ENCODE measurements at places on chromosomes 2 and 18.
A peak's percentile ranks its signal among the peaks of the same experiment; 100 is the strongest.

DNA sequence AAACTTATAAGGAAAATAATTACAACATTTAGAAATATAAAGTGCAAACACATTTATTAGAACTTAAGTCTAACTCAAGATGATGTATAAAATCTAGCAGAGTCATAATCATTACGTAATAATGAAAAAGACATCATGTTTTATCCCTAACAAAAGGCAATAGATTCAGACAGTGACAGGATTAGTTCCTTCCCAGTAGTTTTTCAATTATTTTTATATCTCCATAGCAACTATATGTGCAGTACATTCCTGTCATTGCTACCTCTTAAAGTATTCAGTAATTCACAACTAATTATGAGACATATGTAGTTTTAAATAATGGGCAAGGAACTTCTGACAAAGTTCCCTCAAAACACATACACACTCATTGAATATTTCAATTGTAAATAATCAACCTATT lies 687.9 kb downstream of the CCDC85A start:
- no peaks in the 10 kb centered on the region for H3K27me3 ChIP-seq
- no peak for DNase-seq
- no peak overlapping the region for H3K4me3 ChIP-seq
- H3K36me3 ChIP-seq, result no peaks in the 10 kb centered on the region
- no peaks in the 10 kb centered on the region for H3K4me1 ChIP-seq

- no peak for DNase-seq
- no peaks in the 10 kb centered on the region for H3K27me3 ChIP-seq
- H3K27ac ChIP-seq, result no peak overlapping the region
- no peak overlapping the region for H3K4me3 ChIP-seq
- peaks cover 20% of the 10 kb centered on the region for H3K4me1 ChIP-seq
Observed at GRCh38 chr2:239283288-239283945, 117.4 kb downstream of the HDAC4 start.

DNA sequence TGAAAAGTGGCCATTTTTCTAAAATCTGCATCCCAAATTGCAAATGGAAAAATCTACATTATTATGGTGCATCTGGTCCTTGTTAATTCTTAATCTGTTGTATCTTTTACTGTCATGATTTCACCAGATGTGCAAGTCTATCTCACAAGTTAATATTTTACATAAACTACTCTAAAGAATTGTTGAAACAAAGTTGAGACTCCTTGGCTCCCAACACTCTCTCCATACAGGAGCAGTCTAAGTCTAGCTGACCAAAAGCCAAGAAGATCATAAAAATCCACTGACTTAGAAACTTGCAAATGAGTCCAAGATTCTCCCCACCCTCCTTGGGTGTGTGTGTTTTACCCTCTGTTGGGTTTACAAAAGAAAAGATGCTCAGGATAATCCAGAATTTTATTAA lies 85.1 kb downstream of the NCKAP5 start:
- no peaks in the 10 kb centered on the region for H3K27me3 ChIP-seq
- no peak overlapping the region for H3K27ac ChIP-seq
- DNase-seq, result no peak
- no peak overlapping the region for H3K4me3 ChIP-seq

- no peaks in the 10 kb centered on the region for H3K36me3 ChIP-seq
- no peaks in the 10 kb centered on the region for H3K27me3 ChIP-seq
- no peak overlapping the region for H3K27ac ChIP-seq
- H3K4me3 ChIP-seq, result no peak overlapping the region
- no peak for DNase-seq
Observed at GRCh38 chr2:231347081-231347480, 48.4 kb upstream of the B3GNT7 start.

DNA sequence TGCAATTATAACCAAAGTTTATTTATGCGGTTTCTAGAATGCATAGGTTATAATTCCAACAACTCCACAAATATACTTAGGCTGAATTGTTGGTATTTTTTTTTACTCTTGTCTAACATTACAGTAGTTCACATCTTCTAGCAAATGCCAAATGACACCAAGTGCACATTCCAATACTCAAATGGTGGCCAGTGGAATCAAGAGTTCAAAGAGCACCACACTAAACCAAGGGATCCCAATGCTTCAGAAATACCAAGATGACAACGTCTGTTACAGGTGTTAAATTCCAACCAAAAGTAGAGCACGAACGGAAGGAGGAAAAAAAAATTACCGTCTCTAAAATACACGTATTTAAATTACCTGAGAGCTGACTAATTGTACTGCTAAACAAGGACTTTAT lies 136.2 kb downstream of the TMEM247 start:
- H3K36me3 ChIP-seq, result peaks cover 13% of the 10 kb centered on the region
- H3K4me1 ChIP-seq, result peaks cover 29% of the 10 kb centered on the region
- no peak for DNase-seq
- H3K4me3 ChIP-seq, result peak overlapping the region; percentile 91
- no peaks in the 10 kb centered on the region for H3K27me3 ChIP-seq

Measured in naive thymus-derived CD4-positive, alpha-beta T cell (primary cell).